ENCODE measurements at places on chromosomes 3 and 15. TPM values are rescaled to one million over a fixed set of nuclear protein-coding genes. Genes with fewer than 3 reads are reported as not detected.
A peak's percentile ranks its signal among the peaks of the same experiment; 100 is the strongest.

DNA sequence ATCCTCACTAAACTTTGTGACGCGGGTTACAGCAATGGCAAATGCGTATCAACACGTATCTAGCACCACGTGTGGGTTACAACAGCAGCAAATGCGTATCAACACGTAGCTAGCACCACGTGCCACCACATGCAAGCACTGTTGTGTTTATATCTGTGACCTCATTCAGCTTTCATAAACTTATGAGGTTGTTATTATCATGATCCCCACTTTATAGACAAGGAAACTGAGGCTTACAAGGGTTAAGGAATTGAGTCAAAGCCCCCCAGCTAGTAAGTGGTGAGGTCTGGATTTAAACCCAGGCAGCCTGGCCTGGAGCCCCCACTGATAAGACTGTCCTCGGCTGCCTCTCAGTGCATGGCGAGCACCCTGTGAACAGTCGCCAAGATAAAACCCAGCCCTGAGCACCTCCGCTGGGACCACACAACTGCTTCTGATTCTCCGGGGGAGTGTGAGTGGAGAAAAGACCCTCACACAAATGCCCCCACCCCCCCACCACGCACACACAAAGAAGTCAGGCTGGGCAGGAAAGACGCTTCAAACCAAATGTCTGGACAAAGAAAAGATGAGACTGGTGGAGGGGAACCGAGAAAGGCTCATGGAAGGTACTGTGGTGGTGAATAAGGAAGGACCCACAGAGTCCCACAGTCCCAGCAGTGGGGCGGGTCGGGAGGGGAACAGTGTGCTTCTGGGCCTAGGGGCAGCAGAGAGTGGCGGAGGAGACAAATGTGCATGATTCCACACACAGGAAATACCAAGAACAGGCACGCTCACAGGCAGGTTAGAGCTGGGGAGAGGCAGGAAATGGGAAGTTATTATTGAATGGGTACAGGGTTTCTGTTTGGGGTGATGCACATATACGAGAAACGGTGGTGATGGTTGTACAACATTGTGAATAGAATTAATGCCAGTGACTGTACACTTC lies 173.4 kb downstream of the XXYLT1 start:
- no peak for DNase-seq

DNA sequence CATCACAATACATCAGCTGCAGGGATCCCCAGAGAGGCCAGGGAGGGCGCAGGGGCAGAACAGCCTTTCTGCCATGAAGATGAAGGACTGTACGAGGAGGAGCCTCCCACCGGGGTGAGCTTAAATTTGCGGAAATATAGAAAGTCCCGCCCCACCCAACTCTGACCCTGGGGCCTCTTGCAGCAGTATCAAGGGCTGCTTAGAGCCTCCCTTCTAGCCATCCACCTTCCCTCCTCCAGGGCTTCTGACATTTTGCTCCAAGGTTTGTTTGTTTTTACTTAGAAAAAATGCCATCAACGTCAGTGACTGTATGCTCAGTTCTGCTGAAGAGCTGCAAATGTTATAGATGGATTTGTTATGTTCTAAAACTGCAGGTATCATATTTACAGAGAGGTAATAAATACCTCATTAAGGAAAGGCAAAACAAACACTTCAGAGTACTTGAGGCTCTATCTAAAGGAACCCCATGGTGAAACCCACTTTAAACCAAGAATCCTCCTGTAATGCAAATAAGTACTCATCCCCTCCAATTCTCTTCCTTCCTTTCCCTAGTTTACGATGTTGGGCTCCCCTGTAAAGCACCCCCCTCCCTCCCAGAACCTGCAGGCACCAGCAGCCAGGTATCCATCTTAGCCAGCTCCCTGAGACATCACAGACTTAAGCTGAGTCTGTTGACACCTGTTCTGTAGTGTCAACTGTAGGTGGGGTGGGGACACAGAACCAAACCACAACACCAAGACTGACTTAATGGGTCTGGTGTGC lies 30.5 kb downstream of the RFTN1 start:
- peak; percentile 51 for DNase-seq

DNA sequence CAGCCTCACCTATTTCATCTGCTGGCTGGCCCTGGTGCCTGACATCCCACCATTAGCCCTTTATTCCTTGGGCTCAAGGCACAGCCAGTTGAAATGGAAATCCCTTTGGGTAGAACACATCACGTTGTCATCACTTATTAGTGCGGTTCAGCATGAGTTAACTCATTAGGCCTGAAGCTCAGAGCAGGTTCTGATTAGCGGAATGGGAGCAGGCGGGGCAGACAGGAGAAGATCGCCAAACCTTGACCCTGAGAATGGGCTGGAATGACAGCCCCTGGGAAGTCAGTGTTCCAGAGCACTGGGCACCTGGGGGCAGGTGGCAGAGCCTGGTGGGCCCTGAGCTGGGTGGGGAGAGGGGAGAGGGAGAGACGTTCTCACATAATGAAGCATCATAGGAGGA lies 5.8 kb downstream of the ITGA11 start:
- no peak for DNase-seq

- peak; percentile 32 for DNase-seq
These were observed 727 bp upstream of the TM2D3 start for GRCh38 chr15:101652786-101653430.

DNA sequence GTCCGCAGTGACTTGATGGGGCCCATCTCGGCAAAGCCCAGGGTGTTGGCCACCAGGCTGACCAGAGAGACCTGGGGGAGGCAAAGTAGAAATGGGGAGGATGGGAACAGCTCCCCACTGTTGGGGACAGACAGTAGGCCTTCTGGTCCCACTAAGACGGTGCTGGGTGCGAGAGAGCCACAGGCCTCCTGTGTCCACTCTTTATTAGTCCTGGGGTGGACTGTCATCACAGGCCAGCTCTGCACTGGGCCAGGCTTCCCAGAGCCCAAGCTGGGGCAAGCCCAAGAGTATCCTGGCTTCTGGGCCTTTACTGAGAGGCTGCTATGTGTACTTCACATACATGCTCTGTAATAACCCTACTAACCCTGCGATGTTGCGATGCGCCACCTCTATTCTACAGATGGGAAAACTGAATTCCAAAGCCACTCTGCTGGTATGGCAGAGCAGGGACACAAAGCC lies 66.4 kb downstream of the EXOG start:
- no peak for DNase-seq

- no peak for DNase-seq
These were observed 24.9 kb downstream of the AP4E1 start for GRCh38 chr15:50933341-50933740.

- DNase-seq, result no peak
These were observed 210.7 kb upstream of the NSMCE3 start for GRCh38 chr15:29480278-29480677.

GRCh38 chr3:194976049-194976451 lies 290.4 kb downstream of the FAM43A start:
- DNase-seq, result no peak

- DNase-seq, result no peak
These were observed 514.4 kb upstream of the PROK2 start for GRCh38 chr3:72299321-72299802.

DNA sequence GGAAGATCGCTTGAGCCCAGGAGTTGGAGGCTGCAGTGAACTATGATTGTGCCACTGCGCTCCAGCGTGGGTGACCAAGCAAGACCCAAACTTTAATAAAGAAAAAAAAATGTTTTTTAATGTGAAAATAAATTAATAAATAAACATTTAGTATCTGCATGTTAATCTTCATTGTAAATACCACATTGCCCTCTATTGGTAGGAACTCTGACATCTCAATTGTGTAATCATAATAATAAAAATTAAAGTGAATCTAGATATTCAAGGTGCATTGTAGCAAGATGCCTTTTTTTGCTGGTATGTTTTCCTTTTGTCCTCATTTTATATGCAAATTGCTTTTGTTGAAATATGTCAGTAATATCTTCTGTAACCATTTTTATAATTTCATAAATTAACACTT lies 95.0 kb upstream of the LIMD1 start:
- peak; percentile 66 for DNase-seq

DNA sequence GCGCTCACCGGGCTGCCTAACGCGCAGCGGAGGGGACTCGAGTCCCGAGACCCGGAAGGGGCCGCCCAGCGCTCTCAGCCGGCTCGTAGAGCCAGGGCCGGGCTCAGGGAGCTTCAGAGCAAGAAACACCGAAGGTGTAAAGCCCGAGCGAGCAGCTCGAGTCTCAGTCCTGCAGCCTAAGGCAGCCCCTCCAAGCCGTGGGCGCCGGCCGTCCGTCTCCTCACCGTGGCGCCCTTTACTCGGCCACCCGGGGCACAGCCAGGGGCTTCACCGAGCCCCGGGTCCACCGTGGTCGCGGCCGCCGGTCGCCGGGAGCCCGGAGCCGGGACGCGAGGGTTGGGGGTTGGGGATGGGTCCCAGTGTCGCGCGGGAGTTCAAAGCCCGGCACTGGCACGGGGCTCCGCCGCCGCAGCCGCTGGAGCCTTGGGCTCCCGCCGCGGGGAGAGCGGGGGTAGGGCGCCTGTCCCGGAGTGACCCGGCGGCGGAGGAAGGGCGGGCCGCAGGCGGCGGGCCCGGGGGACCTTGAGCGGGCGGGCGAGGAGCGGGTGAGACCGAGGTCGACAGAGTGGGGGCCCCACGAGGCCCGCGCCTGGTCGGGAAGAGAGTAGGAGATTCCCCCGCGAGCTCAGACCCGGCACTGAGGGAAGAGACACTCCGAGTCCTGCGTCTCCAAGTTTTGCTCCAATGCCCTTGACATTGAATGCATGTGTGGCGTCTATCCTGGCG lies 26.9 kb upstream of the THRB start:
- DNase-seq, result peak; percentile 59

Gene MUC13
- total RNA-seq, result not detected

Gene LHFPL4
- total RNA-seq, result not detected

Gene SNTN
- not detected for total RNA-seq

Gene DUOXA1
- total RNA-seq, result not detected

Gene ATP8B4
- 3.3 TPM for total RNA-seq

All from myocyte (in vitro differentiated cells).